ENCODE measurements at places on chromosomes 12 and 14. TPM values are rescaled to one million over a fixed set of nuclear protein-coding genes. Genes with fewer than 3 reads are reported as not detected.
A peak's percentile ranks its signal among the peaks of the same experiment; 100 is the strongest.

Gene RFX4
- total RNA-seq = not detected

GRCh38 chr14:75559451-75560222 lies 18.8 kb upstream of the FLVCR2 start:
- DNase-seq = no peak

Gene NKX2-8
- not detected for total RNA-seq

DNA sequence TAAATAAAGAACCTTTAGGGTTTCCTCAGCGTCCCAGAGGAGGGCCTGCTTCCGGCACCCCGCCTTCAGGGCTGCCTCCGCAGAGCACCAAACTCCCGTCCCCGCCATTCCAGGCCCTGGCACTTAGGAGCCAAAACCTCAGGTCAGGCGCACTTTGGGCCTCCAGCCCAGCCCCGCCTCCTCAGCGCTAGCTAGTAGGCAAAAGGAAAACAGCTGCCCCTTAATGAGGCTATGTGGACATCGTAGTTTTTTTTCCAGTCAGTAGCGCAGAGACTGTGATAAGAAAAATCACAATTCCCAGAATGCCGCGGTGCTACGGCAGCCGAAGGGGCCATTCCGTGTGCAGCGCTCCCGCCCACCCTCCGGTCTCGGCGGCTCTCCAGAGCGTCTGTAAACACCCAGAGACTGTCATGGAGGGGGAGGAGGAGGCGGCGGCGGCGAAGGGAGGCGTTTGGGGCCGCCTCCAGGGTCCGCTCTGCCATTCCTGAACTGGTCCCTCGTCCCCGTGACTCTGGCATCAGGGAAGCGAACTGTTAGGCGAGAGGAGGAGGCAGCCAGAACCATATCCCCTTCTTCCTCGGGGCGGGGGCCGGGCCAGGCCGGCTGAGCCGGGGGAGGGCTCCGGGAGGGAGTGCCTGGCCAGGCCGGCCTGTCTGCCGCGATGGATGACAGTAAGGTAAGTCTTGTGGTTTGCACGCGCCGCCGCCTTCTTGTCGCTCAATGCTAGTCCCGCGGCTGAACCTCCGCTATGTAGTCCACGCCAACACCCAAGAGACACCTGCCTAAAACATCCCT lies at the start of gene CREBL2:
Gene CREBL2 (plus strand): TSS at position 365 of the 795 bp plus-strand sequence. CDS start 297 bp downstream, at position 662.
- DNase-seq = peak; percentile 82

DNA sequence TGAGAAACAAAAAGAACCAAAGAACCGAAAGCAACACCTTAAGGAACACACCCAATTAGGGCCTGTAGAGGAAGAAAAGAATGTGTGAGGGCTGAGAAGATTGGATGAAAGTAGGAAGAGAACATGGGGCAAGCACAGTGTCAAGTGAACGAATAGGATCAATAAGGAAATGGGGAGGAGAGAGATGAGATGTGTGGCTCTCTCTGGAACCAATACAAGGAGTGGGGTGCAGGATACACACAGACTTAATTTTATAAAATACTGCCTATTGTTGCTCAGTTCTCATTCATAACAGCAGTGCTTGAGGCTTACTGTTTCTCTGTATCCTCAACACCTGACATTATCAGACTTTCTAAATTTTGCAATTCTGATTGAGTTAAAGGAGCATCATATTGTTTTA lies 93.3 kb downstream of the MYRFL start:
- no peak for DNase-seq

GRCh38 chr12:28909291-28909690 lies 239.8 kb upstream of the FAR2 start:
- DNase-seq = no peak

Gene HCAR1
- 0.13 TPM for total RNA-seq

Gene BRI3BP
- total RNA-seq = 1.4 TPM

Gene HCAR2
- total RNA-seq = not detected

Gene C14orf39
- 3.8 TPM for total RNA-seq

Gene ATG14
- 14.0 TPM for total RNA-seq

- DNase-seq = no peak
These were observed 333.4 kb upstream of the CCDC196 start for GRCh38 chr14:66152747-66153146.

GRCh38 chr12:123474485-123475245 lies 16.7 kb downstream of the SNRNP35 start:
- DNase-seq = no peak

DNA sequence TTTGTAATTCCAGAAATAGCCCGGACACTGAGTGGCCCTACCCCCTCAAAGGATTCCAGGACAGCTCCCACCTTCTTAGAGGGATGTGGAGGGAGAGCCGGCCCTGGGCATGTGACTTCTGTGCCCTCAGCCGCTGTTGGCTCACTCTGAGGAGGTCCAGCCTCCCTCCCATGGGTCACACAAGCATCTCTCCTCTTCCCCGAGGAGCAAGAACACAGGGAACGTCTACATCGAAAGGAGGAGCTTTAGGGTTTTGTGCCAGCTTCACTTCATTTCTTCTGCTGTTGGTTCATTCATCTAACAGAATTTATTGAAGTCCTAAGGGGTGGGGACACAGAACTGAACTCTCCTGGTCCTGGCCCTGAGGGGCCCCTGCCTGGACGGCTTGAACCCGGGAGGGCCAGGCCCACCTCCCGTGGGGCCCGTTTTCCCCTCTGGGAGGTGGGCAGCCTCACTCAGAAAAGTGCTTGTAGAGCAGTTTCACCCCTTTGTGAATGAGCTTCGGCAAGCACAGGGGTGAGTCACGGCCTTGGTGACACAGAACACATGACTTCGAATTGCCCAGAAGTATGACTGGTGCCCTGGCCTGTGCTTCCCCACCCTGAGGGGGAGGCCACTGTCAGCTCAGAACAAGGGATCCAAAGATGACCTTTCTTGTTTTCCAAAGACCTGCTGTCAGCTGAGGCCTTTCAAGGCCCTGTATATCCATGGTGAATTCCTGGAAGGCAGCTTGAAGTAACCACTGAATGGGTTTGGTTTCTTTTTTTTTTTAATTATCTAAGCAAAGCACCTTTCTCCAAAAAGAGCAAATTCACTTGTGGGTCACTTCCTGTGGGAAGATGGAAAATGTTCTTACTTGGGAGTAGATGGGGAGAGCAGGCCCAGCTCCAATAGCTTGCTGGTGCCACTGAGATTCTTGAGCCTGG lies 39.2 kb downstream of the NFKBIA start:
- no peak for DNase-seq

- peak; percentile 50 for DNase-seq
These were observed 668 bp downstream of the TRIP11 start for GRCh38 chr14:92039063-92039718.

GRCh38 chr12:89858718-89859117 lies 150.1 kb upstream of the ATP2B1 start:
- no peak for DNase-seq

DNA sequence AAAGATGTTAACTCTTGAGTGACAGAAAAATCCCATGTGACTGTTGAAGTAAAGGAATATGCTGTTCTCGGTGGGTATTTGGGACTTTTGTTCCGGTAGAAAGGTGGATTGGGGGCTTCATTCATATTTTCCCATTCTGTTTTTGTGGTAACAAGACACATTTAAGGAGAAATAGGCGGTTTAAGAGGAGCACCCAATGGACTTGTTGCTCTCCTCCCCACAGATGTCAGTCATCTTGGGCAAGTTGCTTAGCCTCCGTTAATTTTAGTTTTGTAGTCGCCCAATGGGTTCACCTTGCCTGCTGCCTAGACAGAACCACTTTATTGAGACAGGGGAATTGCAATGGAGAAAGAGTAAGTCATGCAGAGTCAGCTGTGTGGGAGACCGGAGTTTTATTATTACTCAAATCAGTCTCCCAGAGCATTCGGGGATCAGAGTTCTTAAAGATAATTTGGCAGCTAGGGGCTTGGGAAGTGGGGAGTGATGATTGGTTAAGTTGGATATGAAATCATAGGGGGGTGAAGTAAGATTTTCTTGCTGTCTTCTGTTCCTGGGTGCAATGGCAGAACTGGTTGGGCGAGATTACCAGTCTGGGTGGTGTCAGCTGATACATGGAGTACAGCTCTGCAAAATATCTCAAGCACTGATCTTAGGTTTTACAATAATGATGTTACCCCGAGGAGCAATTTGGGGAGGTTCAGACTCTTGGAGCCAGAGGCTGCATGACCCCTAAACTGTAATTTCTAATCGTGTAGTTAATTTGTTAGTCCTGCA lies 50.3 kb downstream of the SLC38A1 start:
- DNase-seq = no peak

DNA sequence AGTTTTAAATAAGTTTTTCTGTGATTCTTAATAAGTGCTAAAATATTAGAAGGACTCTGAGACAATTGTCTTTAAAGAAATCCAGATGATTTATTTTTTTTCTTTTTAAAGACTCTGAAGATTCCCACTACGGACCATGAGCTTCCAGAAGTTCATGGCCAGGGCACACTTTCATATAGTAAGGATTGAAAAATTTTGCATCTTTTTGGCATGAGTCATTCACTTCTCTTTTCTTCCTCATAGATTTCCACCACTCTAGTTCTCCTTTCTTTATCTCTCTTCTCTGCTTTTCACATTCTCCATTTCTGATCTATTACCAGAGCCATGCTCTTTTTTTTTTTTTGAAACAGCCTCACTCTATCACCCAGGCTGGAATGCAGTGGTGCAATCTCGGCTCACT lies 385.8 kb downstream of the FLRT2 start:
- DNase-seq = no peak

- DNase-seq = no peak
These were observed 143.9 kb upstream of the NAV3 start for GRCh38 chr12:77686760-77687159.

DNA sequence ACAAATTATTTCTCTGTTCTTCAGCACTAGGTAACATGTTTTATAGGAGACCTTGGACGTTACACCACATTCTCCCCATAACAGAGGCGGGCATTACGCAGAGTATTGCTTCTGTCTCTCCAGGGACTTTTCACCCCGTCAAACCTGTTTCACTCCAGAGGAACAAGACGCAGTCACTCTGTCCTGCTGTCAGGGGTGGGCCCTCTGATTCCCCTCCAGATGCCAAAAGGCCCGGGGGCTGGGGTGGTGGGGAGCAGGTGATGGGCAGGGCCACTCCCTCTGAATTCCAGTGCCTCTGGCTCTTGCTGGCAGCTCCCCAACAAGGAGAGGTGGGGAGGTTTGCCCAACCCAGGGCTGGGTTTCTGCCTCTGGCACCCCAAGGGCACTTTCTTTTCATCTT lies 71.9 kb downstream of the NTF3 start:
- DNase-seq = no peak

GRCh38 chr14:30907659-30908057 lies 33.3 kb downstream of the COCH start:
- DNase-seq = no peak

DNA sequence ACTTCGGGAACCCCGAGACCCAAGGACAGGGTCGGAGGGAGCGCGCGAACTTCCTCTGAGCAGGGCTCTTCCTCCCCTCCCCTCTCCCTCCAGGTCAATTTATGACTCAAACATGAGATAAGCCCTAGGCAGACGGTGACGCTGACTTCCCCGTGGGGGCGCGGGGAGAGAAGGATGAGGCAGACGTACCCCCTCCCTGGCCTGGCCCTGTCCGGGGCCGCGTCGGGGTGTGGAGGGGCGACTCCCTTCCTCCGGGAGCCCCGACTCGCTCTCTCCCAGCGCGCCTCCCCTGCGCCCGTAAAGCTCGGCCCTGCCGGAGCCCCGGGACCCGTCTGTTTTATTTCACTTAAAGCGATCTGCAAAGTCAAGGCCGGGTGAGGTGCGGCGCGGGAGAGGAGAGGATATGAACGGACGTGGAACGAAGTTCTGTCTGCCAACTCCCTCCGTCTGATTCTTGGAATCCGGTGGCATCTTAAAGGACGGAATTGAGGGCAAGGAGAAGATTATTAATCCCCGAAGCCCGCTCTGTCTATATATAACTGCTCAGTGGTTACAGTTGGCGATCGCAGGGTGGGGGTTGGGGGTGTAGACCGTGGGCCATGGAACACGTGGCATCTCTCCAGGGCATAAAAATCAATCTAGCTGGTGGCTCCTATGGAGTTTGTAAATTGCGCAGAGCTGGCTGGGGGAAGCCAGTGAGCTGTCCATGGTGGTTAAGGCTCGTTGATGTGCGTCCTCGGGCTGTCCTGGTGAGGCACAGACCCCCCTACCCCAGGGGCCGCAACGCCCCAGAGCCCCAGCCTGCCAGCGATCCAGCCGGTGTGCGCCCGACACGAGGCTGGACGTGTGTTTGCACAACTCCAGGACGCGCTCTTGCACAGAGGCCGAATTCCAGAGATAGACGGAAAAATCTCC lies 2.9 kb upstream of the PTHLH start:
- DNase-seq = peak; percentile 68

Gene P2RX7
- total RNA-seq = 0.82 TPM

DNA sequence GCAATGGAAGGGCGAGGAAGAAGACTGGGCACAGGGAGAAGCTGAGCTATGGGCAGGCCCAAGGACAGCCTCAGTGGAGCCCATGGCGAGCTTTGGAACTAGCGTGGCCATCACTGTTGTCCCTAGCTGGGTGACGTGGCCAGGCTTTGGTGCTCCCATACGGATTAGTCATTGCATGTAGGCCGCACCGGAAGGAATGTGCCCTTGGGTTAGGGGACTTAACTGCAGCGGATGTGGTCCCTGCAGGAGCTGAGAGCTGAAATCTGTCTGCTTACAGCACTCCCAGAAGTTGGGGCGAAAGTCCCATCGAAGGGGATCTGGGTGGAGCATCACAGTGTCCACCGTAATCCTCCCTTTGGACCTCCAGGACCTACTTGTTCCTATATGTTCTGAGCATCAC lies 133.7 kb downstream of the PAPOLA start:
- DNase-seq = no peak

DNA sequence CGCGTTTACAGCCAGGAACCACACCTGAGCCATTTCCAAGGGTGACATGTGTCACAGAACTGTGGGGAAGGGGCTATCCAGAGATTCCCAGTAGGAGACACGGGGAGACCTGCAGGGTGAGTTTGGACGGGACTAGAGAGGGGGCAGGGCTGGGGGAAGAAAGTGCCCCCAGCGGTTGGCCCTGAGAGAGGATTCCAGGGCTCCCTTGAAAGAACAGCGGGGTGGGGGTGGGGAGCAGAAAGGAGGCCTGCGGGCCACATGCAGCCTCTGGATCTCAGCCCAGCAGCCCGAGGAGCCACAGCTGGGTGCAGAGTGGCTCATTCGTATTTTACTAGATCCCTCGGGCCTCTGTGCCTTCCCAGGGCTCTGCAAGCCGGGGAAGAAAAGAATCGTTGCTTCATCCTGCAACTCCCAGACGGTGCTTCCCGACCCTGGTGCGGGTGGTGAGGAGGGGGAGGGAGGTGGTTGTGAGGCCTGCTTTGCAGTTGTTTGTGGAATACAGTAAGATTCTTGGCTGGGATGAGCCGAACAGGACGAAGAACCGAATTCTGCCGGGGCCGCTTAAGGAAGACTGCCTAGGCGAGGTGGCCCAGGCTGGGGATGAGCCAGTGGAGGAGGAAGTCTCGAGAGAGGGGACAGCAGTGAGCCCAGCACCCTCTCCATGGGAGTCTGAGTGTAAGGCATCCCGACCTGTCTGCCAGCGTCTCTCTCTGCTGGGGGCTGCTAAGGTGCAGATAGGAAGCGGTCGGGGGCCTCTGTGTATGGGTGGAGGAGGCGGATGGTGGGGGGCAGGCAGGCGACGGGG lies 36.1 kb upstream of the ANKRD9 start:
- DNase-seq = peak; percentile 30

Gene MYG1
- total RNA-seq = 55.3 TPM

GRCh38 chr12:19058235-19059021 lies 71.1 kb upstream of the PLEKHA5 start:
- no peak for DNase-seq

Gene FLRT2
- total RNA-seq = 7.8 TPM

GRCh38 chr14:50394713-50395112 lies 2.0 kb downstream of the CDKL1 start:
- DNase-seq = no peak

Gene UBR7
- total RNA-seq = 35.8 TPM
